Activated CD8-positive, alpha-beta memory T cell treated with anti-CD3 and anti-CD28 coated beads, Interleukin-2, amount 10 ng/mL, durations not matched to agents 7 days and 5 days (primary cell): ENCODE measurements at places on chromosomes 5 and 9. TPM values are rescaled to one million over a fixed set of nuclear protein-coding genes. Genes with fewer than 3 reads are reported as not detected.

Gene ZNF367
- total RNA-seq: 31.2 TPM

Gene TAF11L5
- total RNA-seq: not detected

Gene FAM81B
- not detected for total RNA-seq

Gene PTTG1
- 204 TPM for total RNA-seq

Gene TAS2R1
- total RNA-seq: not detected
